ENCODE measurements at places on chromosomes 7 and 10.

- DNase-seq: no peak
These were observed 30.5 kb downstream of the KIAA1217 start for GRCh38 chr10:24239289-24240040.

DNA sequence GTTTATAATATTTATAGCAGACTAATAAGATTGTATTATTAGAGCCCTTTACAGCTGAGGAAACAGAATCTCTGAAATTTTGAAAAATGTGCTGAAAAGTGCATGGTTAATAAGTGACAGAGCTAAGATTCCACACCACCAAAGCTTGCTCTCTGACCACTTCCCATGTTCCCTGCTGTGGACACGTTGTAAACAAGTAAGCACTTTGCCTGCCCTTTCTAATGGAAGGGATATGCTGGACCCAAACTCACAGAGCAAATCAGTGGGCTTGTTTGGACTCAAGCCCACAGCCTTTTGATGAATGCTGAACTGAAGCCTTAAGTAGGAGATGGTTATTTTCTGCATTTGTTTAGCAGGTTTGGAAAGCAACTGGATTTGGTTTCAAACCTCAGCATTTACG, 214.0 kb upstream of the TMEM72 start:
- no peak for DNase-seq

DNA sequence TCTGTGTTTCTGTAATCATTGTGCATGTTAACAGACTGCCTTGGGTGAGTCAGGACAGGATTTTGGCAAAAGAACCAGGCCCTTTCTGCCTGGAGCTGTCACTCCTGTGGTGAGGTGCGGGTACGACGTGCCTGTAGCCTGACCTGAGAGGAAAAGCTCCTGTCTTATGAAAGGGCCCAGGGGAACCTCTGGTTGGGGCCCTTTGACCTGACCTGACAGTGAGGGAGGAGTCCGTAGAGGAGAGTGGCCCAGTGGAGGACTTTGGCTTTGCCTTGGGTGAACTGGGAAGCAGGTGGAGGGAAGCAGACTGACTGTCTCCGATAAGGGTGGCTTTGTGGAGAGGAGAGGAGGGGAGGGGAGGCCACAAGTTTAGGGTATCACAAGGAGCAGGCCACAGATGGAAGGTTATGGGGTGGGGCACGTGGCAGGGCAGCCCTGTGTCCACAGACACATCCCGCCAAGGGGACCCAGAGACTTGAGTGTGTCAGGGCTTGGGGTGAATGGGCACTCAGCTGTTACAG, 6.9 kb downstream of the PFKP start:
- DNase-seq: no peak

- no peak for DNase-seq
These were observed 118.7 kb downstream of the MAD1L1 start for GRCh38 chr7:2114052-2114451.

DNA sequence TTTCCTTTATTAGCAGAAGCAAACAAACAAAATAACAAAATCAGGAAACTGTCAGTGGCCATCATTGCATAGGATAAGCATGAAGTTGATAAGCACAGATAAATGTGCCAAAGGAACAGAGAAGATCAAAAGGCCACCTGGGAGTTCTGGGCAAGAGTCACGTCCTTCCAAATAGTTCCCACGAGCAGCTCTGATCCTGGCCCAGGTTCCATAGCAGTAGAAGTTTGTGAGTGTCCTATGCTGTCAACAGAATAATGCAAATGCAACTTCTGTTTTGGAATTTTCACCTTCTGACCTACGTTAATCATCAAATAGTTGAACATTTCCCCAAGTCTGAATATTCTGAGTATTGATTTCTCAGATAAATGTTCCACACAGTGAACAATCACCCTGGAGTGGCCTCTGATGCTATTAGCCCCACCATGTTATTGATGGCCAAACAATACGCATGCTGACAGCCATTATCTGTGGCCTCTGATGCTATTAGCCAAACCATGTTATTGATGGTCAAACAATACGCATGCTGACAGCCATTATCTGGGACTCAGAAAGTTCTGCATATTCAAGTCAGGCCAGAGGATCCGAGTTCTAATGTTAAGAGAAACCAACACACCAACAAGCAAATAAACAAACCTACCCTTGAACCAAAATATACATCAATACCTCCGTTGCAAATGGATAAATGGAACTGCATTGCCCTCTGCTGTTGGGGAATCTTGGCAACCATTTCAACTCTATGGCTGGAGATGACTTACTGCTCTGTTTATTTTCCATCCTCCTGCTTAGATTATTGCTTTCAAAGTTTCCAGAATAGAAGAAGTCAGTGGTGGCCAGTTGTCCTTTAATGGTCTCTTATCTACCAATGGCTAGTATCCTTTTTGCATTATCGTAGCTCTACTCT, 63.3 kb downstream of the MRC1 start:
- DNase-seq: peak; percentile 9

DNA sequence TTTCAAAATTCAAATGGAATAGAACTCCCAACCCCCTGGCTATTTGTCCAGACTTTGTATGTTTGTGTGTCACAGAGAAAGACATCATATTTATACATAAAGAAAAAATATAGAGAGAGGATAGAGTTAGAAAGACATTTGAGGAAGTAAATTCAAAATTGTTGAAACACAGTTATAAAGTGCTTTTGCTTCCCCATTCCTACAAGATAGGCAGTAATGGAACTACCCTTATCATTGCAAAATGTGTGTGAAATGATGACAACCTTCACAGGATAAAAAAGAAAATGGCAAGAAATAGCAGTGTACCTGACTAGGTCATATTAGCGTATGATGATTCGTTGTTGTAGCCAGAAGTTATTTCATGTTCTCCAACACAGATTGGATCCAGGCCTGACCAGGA, 63.1 kb downstream of the FZD1 start:
- no peak for DNase-seq

GRCh38 chr7:44634839-44635591, 28.6 kb downstream of the OGDH start:
- DNase-seq: no peak

- DNase-seq: no peak
These were observed 81.8 kb downstream of the TNS3 start for GRCh38 chr7:47500103-47500563.

DNA sequence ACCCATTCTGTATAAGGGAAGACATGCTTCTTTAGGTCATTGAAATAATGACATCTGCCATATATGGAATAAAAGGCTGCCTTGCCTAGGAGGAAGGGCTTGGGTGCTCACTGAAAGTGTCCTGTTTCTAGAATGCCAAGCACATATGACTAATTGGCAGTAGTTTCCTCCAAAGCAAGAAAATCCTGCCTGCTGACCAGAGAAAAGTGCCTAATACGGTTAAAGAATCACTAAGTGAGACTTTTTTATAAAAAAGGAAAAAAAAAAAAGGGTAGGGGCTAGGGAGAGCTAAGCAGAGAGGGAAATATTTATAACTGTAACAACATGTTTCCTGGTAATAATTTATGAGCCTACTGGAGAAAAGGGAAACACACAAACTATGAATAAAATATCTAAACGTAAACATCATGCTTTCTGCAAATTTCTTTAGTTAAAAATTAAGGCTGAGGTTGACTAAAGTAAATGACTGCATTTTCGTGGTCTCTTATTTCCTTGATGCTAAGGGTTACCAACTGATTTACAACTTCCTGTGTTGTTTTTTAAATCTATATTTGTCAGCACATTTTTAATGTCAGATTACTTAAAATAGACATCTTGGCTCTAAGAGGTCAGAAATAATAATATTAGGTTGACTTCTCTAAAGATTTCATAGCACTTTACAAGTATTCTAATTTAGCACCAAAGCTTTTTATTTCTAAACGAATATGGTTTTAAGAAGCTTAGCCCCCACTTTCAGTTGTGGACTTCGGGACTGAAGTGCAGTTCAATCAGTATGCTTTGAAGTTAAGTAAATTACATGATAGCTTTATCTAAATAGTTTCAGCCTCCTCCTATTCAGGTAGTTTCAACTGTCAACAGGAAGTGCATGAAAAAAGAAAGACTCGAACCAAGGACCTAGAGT, 89.6 kb downstream of the CABCOCO1 start:
- no peak for DNase-seq

GRCh38 chr7:91492317-91492716, 228.1 kb downstream of the FZD1 start:
- DNase-seq: no peak

- DNase-seq: no peak
These were observed 14.0 kb upstream of the AKR1E2 start for GRCh38 chr10:4812046-4812445.

GRCh38 chr7:132558815-132559214, 17.5 kb downstream of the PLXNA4 start:
- no peak for DNase-seq

DNA sequence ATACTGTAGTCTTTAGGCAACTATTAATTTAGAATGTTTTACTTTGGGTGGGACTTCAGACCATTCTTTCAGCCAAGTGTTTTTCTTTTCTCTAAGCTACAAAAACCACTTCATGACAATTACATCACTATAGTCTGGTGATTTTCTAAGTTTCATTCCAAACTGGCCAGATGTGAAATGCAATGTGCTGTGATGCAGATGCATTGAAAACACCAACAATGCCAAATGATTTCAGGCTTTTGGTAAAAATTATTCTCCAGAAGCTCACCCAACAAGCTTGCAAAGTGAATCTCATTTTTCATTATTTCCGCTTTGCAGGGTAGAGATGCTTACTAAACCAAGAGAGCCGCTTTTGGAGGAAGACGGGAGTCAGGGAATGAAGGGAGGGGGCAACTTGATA, 118.4 kb upstream of the ANK3 start:
- DNase-seq: no peak

- no peak for DNase-seq
These were observed 80.8 kb downstream of the PTPRE start for GRCh38 chr10:127987467-127988380.

- no peak for DNase-seq
These were observed 103.5 kb upstream of the RET start for GRCh38 chr10:42973411-42973810.

DNA sequence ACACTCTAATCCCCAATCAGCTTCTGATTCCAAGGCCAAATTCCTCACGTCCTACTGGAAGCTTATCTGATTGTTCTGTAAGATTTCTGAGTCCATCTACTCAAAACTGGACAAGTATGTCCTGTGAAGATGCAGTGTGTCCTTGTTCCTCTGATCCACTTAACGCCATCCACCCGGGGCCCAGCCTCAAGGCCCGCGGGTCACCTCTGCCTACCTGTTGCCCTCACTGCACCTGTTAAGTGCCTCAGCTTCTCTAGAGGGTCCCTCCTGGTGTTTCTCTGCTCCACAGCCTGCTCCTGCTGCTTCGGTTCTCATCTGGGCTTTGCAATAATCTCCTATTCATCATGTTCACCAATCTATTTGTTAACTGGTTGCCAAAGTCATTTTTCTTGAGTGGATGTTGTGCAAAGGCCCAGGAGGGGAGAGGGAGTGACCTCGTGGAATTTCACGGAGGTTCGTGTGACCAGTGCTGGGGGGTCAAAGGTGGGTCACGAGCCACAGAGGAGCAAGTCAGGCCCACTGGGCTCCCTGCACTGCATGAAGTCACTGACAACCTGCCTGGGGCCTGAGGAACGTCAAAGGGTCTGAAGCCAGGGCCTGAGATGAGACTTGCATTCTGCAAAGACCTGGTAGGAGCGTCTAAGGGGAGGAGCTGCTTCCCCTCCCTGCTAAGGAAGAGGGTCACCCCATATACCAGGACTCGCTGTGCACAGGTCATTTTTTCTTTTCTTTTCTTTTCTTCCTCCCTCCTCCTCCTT, 338.1 kb downstream of the WDR37 start:
- DNase-seq: no peak

- DNase-seq: no peak
These were observed 85.1 kb downstream of the MGMT start for GRCh38 chr10:129552119-129552518.

DNA sequence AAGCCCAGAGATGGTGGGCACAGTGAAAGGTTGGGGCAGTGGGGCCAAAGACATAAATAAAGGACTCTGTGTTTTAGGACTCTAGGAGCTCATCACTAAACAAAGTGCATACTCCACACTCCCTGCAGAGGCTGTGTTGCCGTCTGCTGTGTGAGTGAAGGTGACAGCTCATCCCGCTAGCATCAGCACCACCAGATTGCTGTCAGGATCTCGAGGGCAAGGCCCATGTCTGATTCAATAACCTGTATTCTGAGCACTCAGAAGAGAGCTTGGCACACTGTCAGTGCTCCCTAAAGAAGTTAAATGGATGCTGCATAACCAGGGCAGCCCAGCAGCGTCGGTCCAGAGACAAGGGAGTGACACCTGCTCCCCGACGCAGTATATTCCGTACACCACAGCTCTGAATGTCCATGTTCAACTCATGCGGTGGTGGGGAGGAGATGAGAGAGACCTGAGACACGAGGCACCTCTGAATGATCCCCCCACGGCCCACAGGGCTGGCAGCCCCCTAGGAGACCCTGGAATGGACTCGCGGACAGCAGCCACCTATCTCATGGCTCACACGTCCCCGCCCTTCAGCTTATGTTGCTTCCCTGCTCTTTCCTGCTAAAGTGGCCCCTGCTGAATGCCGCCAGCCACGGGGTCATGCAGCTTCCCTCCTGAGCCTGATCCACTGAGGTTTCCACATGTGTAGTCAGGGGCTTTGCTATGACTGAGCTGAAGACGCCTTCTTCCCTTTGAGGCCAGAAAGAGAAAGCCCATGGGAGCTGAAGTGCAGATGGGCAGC, 132.7 kb upstream of the KCNMA1 start:
- DNase-seq: no peak

GRCh38 chr10:71963351-71964097, 671 bp upstream of the CHST3 start:
- DNase-seq: no peak

DNA sequence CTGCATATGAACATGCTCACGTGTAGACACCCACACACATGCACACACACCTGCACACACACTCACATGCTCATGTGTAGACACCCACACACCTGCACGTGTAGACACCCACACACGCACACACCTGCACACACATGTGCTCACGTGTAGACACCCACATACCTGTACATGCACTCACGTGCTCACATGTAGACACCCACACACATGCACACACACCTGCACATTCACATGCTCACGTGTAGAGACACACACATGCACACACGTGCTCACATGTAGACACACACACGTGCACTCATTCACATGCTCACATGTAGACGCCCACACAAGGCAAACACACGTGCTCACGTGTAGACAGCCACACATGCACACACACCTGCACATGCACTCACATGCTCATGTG, 275.8 kb downstream of the PTPRN2 start:
- DNase-seq: no peak

GRCh38 chr10:28411648-28412047, 108.8 kb upstream of the MPP7 start:
- peak; percentile 64 for DNase-seq
